Activated naive CD8-positive, alpha-beta T cell treated with anti-CD3 and anti-CD28 coated beads, Interleukin-2, amount 50 U/mL, for 24 hours (primary cell): ENCODE measurements at places on chromosomes 2 and 18.

GRCh38 chr2:128291161-128291843 is 27.4 kb downstream of the HS6ST1 start:
- no peak for DNase-seq

GRCh38 chr18:5197032-5197434 is at the start of gene AKAIN1:
AKAIN1 (minus strand) TSS chr18:5197257; CDS start chr18:5197053, 204 bp downstream.
- peak; percentile 38 for DNase-seq

DNA sequence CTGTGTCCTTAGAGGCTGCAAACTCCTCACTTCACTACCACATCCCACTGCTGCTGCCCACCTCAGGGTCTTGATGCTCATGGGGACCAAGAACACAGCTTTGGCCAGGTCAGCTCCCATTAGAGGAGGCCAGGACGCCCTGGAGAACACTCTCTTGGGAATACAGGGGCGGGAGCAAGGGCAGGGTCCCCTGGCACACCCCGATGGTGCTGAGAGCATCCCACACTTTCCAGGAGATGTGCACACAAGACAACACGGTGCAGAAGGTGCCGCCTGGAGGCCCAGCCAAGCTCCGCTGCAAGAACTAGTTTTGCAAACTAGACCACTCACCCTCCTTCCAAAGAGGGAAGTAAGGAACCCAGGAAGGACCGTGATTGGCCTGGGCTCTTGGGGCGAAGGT is 304.4 kb upstream of the SALL3 start:
- no peak for DNase-seq

DNA sequence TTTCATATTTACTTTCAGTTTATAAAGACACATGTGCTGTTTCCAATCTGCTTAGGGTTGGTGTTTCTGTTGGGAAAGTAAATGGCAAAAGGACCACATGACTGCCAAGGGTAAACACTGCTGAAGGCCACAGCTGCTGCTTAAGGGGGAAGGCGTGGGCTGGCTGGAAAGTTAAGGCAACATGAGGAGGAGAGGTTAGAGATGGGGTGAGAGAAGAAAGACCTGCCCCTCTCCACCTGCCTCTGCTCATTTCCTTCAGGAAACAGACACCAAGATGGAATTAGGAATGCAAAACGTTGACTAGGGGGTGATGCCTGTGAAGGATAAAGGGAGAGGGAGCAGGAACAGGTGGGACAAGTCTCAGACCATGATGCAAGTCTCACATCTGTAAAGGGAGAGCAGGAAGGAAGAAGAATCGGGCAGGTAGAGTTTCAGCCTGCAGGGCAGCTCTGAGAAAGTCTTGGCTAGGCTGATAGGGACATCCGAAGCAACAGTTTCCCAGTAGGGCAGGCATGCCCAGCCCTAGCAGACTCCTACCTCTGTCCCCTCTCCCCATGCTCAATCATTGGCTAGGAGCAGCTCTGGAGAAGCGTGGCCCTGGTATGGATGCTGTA is 86.0 kb downstream of the CDC42EP3 start:
- DNase-seq: no peak

- no peak for DNase-seq
Measured at GRCh38 chr18:22485808-22486244, 68.1 kb upstream of the CTAGE1 start.

DNA sequence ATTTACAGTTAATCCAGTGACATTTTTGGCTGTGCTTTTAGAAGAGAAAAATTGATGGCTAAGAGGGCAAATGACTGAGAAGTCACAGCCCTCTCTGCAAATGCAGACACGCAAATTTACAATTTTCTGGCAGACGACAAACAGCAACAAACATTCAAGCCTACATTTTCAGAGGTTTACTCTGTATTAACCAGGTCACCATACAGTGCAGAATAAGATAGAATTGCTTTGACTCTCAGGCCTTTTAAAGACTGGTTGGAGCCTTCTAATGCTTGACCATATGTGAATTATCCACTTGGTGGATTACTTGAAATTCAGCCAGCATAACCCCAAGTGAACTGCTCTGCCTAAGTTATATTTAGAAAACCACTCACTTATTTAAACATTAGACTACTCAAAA is 280.9 kb upstream of the STON1 start:
- no peak for DNase-seq

- DNase-seq: no peak
Measured at GRCh38 chr2:137964859-137965459, 686 bp downstream of the HNMT start.

DNA sequence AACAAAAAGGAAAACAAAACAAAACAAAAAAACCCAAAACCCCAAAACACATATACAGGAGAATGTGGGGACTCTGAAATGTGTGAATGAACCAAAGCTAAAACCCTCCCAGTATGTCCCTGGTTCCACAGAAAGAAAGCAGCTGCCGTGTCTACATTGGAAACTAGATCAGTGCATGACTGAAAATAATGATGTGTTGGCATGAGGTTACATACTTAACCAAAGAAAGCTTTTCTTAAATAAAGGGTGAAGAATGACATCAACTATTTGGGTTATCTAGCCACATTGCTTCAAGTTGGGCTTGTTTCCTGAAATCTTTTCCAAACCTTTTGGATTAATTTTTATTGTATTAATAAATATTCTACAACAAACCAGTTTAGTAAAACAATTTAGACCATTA is 91.9 kb upstream of the FN1 start:
- no peak for DNase-seq

DNA sequence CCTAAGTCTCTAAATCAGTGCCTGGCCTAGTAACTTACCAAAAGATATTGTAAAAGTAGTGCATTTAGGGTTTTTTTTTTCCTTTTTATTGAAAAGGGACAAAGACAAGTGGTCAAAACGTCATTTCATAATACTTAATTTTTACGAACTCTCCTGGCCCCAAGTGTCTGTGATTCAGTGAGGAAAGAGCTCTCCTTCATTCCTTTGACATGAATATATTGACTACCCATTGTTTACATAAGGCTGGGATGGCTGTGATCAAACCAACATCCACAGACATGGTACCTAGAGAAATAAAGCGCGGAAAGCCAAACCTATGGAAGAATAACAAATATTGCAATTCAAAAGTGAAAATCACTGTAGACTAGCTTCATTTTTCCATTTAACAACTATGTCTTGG is 198.4 kb downstream of the BABAM2 start:
- no peak for DNase-seq

DNA sequence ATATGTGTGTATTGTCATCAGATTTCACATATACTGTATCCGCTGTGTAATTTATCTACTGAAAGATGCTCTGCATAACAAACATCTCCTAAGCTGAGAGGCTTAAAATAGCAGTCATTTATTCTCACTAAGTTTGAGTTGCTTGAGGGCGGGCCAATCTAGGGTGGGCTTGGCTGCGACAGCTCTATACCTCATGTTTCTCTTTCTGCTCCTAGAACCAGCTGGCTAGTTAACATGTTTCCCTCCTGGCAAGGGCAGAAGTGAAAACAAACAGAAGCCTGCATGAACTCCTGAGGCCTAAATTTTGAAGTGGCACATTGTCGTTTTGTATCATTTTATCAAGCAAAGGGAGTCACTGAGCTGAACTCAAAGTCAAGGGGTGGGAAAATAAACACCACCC is 585.0 kb upstream of the VRK2 start:
- no peak for DNase-seq

DNA sequence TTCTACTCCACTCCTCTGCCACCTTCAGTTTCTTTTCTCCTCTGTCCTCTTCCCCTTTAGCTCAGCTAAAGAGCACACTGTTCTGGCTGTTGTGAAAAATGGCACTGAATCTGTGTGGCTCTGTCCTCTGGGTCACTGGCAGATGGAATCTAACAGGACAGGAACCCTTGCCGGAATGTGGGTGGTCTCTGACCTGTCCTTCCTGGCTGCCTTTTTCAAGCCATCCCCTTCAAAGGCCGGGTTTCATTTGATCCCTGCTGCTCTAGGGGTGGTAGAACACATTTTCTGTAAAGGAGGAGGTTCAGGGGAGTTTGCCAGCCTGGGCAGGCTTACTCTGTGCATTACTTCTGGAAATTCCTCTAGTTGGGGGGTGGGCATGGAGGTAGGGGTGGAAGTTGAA is 29.9 kb downstream of the MTCL1 start:
- no peak for DNase-seq

DNA sequence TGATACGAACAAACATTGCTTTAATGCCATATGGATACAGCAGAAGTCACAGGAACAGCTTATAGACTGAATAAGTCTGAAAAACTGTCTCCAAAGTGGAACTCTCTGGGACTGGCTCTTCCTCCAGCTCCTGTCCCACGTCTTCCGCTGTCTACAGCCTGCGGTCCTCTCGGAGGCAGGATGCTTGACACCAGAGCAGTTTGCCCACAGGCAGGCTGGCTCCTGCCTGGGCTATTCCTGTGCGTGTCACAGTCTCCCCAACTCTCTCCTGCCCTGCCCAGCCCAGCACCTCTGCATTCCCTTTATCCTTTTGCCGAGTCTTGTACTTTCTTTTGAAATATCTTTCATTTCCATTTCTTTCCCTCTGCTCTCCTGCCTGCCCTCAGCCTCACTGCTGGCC is 234.1 kb downstream of the FHOD3 start:
- DNase-seq: no peak

DNA sequence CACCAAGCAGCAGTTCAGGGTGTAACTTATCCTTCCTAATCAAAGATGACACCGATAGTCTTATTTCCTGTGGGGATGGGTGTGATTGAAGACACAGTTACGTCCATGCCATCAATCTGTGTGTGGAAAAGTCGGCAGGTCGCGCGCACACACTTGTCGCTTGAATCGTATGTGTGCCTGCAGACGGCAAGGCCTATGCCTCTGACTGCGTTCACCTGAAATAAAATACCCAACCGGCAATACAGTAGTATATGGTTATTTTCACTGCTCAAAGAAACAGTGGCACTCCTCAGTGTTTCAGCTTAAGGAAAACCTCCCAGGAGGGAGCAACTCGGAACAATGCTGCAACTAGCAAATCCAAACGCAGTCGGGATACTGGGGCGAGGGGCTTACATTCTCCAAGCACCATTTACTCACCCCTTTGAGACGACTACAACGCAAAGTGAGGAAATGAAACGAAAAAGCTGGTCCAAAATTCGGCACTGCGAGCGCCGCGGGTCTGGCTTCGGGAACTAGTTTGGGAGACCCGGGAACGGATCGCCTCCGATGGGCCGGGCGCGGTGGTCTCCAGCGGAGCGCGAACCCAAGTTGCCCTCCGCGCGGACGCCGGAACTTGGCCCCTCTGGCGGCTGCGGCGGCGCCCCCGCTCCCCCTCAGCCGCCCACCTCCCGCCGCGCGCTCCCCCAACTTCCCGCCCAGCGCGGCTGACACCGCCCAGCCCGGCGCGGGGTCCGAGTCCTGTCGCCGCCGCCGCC is 675 bp downstream of the PRKD3 start:
- DNase-seq: peak; percentile 37

- peak; percentile 51 for DNase-seq
Measured at GRCh38 chr2:36965751-36966369, 476 bp downstream of the STRN start.

DNA sequence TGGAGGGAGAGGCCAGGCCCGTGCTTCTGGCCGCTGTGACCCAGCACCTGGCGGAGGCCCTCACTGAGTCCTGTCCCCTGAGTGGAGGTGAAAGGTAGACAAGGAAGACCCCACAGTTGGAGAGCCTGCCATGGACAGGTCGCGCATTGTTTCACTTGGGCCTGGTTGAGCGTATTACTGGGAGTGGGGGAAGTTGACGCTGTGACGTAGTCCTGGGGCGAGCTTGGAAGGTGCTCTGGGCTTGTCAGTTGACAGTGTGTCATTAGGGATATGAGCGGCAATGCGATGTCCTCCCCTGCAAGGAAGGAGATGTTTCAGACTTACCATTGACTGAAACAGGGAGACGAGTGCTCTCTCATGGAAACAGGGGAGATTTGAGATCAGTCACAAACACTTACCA is 127.1 kb downstream of the SH3RF3 start:
- DNase-seq: no peak

DNA sequence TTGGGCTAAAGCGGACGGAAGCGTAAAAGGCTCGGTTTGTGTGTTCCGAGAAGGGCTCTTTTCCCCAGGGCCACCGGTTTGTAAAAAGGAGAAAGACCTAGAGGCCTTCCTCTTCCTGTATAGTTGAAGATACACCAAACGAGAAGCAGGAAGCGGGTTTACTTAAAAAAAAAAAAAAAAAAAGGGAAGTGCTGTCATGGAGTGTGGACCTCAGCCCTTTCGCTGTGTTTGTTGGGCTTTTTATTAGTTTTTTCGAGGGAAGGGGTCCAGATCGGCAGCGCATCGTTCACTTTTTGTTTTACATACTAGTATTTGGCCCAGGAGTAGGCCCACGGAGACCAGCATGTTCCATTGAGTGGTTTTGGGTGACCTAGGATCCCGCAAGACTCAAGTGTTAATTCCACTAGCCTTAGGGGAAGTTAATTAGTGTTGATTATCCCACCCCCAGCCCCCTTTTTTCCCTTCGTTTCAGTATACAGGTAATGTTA is 676 bp downstream of the ACTR2 start:
- peak; percentile 17 for DNase-seq

- DNase-seq: no peak
Measured at GRCh38 chr2:19682493-19682892, 219.3 kb downstream of the TTC32 start.

- DNase-seq: no peak
Measured at GRCh38 chr2:230011617-230012016, 57.1 kb downstream of the SLC16A14 start.

DNA sequence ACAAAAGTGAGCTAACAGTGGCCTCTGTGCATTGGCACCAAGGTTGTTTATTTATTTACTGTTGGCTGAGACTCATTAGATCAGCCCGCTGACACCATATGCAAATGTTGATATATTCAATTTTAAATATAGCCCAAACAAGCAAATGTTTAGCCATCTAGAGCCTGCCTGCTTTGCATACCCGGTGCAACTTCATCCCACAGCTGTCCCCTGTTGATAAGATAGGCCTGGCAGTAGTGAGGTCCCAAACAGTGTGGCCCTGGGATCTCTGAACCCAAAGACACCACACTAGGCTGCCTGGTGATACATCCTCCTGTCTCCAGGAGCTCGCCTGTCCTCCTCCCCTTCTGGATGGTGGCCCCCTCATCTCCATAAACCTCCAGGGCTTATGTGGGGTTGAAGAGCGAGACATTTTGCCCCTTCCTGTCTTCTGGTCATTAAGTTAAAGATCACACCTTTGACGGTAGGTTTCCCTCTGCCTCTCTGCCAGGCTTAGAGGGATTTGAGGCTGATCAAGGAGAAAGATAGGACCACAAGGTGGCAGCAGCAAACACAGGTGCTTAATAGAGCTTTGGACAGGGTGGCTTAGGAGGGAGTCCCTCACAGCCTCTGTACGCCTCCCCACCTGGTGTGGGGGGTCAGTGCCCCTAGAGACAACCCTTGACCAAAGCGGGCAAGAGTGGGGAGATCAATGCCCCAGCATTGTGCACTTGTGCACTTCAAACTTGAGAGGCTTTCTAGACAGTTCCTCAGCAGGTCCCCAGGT is 23.7 kb upstream of the MYO5B start:
- peak; percentile 17 for DNase-seq
